ENCODE measurements at places on chromosomes 4 and X. TPM values are rescaled to one million over a fixed set of nuclear protein-coding genes. Genes with fewer than 3 reads are reported as not detected.

Gene CNKSR2
- 4.2 TPM for total RNA-seq

Gene UPF3B
- total RNA-seq, result 2.5 TPM

Gene ZNF275
- total RNA-seq, result 7.6 TPM

Gene ATP7A
- total RNA-seq, result 8.1 TPM

DNA sequence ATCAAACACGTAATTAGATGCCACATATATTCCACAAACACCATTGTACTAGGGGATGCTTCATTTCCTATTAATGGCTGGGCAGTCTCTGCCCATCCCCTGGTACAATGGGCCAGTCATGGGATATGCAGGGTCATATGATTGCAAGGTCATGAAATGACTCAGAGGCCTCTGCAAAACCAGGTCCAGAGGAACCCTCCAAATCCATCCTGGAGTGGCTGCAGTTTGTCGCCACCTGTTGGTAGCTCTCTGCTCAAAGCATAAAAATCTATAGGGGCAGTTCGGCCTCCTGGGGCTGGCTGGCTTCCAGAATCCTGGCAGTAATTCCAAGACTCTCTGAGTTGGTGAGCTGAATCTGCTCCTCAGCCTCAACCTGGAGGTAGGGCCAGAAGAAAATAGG is 22.9 kb upstream of the PUDP start:
- H3K4me3 ChIP-seq, result no peak overlapping the region
- no peaks in the 10 kb centered on the region for H3K36me3 ChIP-seq
- no peaks in the 10 kb centered on the region for H3K4me1 ChIP-seq
- H3K27ac ChIP-seq, result no peak overlapping the region
- no peak for DNase-seq

DNA sequence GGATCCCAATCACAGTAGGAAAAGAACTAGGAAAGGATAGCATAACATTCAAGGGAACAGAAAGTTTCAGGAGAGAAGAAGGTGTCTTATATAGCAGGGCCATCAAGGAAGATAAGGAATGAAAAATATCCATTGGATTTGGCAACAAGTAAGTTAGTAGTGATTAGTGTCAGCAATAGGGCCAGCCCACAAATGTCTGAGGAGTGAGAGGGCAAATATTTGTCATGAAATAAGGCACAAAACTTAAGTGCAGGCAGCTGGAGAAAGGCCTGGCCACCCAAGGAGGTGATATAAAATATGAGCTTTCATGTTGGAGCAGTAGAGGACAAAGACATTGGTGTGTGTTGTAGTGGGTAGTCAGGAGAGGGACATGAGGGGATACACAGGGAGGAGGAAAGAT is 132.1 kb downstream of the COL4A6 start:
- no peak for DNase-seq
- H3K27ac ChIP-seq, result no peak overlapping the region

DNA sequence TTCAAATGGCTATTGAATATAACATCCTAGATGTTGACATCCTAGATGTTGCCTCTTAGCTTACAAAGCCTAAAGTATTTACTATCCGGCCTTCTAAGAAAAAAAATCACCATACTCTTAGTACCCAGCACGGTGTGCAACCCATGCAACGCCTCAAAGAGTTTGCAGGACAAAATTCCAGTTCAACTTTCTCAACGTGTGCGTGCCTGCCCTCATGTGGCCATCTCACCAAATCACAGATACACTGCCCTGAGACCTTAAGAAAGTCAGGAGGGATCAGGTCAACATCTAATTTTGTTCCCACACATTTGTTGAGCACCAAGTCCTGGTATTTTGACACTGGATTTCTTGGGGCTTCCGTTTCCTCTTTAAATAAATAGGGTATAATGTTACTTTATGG is 68.3 kb downstream of the CRMP1 start:
- no peak overlapping the region for H3K27ac ChIP-seq
- no peak overlapping the region for H3K4me3 ChIP-seq
- DNase-seq, result no peak

- no peak overlapping the region for H3K4me3 ChIP-seq
- no peaks in the 10 kb centered on the region for H3K36me3 ChIP-seq
- no peaks in the 10 kb centered on the region for H3K27me3 ChIP-seq
- H3K27ac ChIP-seq, result no peak overlapping the region
Observed at GRCh38 chr4:107044170-107044569, 8.1 kb upstream of the DKK2 start.

- no peaks in the 10 kb centered on the region for H3K4me1 ChIP-seq
- H3K4me3 ChIP-seq, result no peak overlapping the region
- H3K27ac ChIP-seq, result no peak overlapping the region
- peaks cover 8% of the 10 kb centered on the region for H3K36me3 ChIP-seq
Observed at GRCh38 chr4:151745481-151746231, 15.2 kb downstream of the GATB start.

DNA sequence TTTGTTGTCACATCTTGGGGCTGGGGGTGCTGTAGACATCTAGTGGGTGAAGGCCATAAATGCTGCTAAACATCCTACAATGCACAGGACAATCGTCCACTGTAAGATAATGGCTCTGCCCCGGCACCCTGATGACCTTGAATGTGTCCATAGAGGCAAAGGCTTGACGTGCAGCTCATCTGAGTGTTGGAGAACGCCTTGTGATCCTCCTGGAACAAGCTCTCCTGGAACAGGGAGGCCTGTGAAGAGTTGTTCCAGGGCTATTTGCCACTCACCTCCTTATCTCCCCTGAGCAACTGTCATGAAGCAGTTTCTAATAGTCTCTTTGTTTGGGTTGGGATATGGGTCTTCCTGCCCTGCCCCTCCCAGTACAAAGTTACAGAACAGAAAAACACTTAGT is 15.2 kb upstream of the PCYT1B start:
- no peaks in the 10 kb centered on the region for H3K36me3 ChIP-seq
- H3K27ac ChIP-seq, result no peak overlapping the region

DNA sequence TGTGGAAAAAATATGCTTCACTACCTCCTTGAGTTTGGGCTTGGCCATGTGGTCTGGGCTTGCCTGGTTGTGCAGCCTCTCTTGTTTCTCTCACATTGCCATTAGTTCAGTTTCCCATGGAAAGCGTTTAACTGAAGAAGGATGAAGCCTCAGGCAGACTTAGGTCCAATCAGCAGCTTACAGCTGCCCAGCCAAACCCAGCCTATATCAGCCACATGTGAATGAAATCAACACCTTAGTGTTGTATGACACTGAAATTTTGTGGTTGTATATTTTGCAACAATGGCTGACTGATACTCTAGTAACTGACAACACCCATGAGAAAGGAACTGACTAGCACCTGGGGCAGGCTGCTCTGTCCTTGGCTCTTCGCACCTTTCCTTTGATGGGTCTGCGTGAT is 81.2 kb downstream of the KLF8 start:
- H3K36me3 ChIP-seq, result no peaks in the 10 kb centered on the region
- no peak overlapping the region for H3K4me3 ChIP-seq
- no peak for DNase-seq
- no peak overlapping the region for H3K27ac ChIP-seq
- no peaks in the 10 kb centered on the region for H3K27me3 ChIP-seq
- H3K4me1 ChIP-seq, result no peaks in the 10 kb centered on the region

- no peak overlapping the region for H3K27ac ChIP-seq
- H3K36me3 ChIP-seq, result no peaks in the 10 kb centered on the region
- no peaks in the 10 kb centered on the region for H3K27me3 ChIP-seq
- DNase-seq, result no peak
- H3K4me3 ChIP-seq, result no peak overlapping the region
- no peaks in the 10 kb centered on the region for H3K4me1 ChIP-seq
Observed at GRCh38 chr4:77167173-77167572, 10.2 kb downstream of the CCNG2 start.

DNA sequence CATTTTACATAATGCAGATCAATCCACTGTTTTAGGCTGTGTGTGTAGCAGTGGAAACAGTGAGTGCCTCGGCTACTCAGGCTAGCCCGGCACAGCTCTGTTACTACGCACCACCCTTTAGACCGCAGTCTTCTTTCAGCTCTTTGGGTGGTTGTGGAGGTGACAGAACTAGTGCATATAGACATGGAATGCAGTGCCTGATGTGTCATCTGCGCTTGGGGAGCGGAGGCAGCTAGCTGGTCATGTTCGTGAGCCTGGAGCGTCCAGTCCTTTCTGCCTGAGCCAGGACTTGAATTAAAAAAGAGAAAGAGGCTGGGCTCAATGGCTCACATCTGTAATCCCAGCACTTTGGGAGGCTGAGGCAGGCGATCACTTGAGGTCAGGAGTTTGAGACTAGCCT is 4.8 kb downstream of the TBC1D14 start:
- peaks cover 60% of the 10 kb centered on the region for H3K4me1 ChIP-seq
- DNase-seq, result no peak
- H3K27me3 ChIP-seq, result no peaks in the 10 kb centered on the region
- H3K4me3 ChIP-seq, result no peak overlapping the region
- H3K27ac ChIP-seq, result no peak overlapping the region

- no peak overlapping the region for H3K27ac ChIP-seq
- no peaks in the 10 kb centered on the region for H3K4me1 ChIP-seq
- DNase-seq, result no peak
- no peaks in the 10 kb centered on the region for H3K36me3 ChIP-seq
- H3K27me3 ChIP-seq, result no peaks in the 10 kb centered on the region
- no peak overlapping the region for H3K4me3 ChIP-seq
Observed at GRCh38 chr4:100907465-100908454, 389.9 kb upstream of the EMCN start.

DNA sequence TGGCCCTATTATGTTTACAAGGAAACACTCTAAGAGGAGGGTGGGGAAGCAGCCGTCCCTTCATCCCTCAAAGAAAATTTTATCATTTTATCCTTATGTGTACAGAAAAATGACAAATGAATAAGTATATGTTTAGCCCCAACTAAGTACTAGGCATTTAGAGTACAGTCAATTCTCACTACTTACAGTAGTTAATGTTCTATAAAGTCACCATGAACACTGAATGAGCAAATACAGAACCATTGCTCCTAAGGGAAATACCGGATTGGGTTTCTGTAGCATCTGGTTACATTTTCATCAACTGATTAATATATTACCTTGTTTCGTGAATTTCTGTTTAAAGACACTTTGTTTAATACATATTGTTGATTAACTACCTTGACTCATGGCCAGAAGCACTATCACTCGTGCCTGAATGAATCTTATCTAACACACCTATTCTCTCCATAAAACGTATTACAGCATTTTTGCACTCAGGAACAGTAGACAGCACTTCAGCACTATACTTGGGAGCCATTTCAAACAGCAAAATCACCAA is 109.3 kb downstream of the ASB9 start:
- no peaks in the 10 kb centered on the region for H3K36me3 ChIP-seq
- H3K4me1 ChIP-seq, result no peaks in the 10 kb centered on the region
- no peaks in the 10 kb centered on the region for H3K27me3 ChIP-seq
- H3K27ac ChIP-seq, result no peak overlapping the region

DNA sequence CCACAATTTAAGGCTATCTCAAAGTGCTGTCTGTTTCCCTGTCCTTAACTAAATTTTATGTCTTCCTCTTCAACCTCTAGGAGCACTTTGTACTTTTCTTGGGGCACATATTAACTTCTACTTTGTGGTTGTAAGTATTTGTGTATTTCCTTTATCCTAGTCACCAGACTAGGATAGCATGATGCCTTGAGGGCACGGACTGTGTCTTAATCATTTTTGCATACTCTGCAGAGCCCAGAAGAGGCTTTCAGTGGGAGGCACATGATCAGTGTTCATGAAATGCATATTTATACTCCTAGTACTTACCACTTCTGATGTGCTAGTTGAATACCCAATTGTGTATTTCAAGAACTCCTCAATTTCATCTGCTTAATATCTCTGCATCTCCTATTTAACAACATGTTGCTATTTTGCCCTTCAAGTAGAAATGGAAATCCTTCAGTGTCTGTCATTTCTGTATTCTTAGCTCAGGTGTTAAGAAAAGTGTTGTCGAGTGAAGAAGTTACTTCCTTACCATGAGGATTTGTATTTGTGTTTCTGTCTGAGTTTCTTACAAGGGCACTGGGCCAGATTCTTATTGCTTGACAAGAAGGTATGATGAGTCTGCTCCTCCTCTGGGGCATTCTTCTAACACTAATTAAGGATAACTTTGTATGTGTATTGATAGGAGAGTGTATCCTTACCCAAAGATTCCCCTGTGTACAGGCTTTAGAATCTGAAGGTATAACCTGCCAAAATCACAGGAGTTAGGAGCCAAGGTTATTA is 28.3 kb upstream of the PGRMC2 start:
- no peak for DNase-seq
- H3K36me3 ChIP-seq, result no peaks in the 10 kb centered on the region
- no peak overlapping the region for H3K27ac ChIP-seq
- H3K4me3 ChIP-seq, result no peak overlapping the region
- H3K27me3 ChIP-seq, result no peaks in the 10 kb centered on the region

DNA sequence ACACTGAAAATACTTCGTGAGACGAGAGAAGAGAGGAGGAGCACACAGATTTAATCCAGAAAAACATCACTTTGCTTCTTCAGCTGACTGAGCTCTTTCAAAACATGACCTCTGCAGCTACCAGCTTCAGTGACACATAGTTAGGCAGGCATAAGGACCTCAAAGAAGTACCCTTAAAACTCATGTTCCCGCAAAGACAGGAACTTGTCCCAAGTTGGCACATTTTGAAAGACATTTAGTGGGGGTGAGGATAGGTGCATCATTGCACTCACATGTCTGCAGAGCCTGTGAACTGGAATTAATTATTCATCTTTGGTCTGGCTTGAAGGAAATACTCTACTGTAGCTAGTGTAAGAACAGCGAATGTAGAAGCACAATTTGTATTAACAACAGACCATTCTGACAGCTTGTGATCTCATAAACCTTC is 221.8 kb downstream of the MGST2 start:
- no peaks in the 10 kb centered on the region for H3K27me3 ChIP-seq
- peaks cover 41% of the 10 kb centered on the region for H3K4me1 ChIP-seq
- H3K27ac ChIP-seq, result peak overlapping the region; percentile 30
- H3K36me3 ChIP-seq, result no peaks in the 10 kb centered on the region

- H3K4me1 ChIP-seq, result no peaks in the 10 kb centered on the region
- H3K27me3 ChIP-seq, result no peaks in the 10 kb centered on the region
- DNase-seq, result no peak
Observed at GRCh38 chr4:74540193-74540592, 95.3 kb downstream of the AREG start.

DNA sequence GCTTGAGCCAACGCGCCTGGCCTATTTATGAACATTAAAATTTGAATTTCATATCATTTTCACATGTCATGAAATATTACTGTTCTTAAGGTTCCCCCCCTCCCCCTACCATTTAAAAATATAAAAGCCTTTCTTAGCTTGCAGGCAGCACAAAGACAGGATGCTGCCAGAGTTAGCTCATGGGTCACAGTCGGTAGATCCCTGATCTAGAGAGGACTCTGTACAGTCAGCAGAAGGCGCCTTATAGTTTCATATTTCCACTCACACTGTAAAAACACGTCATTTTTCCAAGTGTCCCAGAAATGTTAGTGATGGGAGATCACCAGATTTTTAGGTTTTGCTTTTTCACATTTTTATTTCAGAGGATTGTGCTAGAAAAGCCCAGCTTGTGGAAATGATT is 12.2 kb downstream of the NOCT start:
- no peak overlapping the region for H3K27ac ChIP-seq
- no peaks in the 10 kb centered on the region for H3K36me3 ChIP-seq
- no peak for DNase-seq
- H3K4me1 ChIP-seq, result no peaks in the 10 kb centered on the region
- H3K4me3 ChIP-seq, result no peak overlapping the region

GRCh38 chr4:138334346-138335016 is 92.3 kb upstream of the SLC7A11 start:
- no peaks in the 10 kb centered on the region for H3K27me3 ChIP-seq
- no peaks in the 10 kb centered on the region for H3K36me3 ChIP-seq
- no peak overlapping the region for H3K4me3 ChIP-seq
- DNase-seq, result no peak

All from vagina (tissue), 2 donors.